ENCODE measurements at places on chromosomes 4 and X.

DNA sequence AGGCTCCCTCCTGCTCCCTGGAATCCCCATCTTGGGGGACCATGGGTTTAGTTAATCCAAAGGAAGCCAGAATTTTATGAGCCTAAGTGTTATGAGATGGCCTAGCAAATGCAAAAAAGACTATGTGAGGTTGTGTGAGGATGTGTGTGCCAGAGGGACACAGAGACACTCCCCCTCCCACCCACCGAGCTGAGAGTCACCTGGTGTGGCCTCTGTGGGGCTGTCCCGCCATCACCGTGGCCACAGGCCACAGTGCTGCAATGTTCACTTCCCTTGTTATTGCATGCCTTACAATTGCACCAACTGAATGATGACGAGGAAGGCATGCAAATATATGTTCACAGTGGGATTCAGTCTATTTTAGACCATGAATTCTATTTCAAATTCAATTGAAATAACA lies 601 bp upstream of the FGFBP2 start:
- no peak for DNase-seq

DNA sequence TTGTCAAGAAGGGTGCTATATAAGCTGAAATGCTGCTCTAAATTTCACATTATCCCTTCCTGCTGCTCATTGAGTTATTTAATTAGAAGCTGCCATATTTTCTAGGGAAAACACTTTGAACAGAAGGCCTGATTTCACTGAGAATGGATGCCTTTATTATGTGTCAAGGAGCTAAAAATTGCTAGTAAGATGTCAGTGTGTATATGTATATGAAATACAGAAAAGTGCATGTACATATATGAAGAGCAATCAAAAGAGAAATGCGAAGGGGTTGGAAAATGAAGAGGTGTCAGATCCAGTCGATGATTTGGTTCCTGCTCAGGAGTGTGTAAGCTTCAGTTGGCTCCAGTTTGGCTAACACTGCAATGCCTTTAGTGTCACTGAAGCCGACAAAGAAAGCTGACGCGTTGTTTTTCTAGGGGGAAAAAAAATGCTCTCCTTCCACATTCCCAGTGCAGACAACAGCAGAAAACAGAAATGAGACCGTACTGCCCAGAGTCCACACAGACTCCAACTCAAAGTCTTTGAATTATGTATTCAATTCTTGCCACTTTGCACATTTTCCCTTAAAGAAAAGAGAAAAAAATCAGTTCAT lies 154.2 kb downstream of the NHS start:
- DNase-seq, result no peak

GRCh38 chr4:123699880-123700771 lies 303.5 kb downstream of the SPRY1 start:
- no peak for DNase-seq

DNA sequence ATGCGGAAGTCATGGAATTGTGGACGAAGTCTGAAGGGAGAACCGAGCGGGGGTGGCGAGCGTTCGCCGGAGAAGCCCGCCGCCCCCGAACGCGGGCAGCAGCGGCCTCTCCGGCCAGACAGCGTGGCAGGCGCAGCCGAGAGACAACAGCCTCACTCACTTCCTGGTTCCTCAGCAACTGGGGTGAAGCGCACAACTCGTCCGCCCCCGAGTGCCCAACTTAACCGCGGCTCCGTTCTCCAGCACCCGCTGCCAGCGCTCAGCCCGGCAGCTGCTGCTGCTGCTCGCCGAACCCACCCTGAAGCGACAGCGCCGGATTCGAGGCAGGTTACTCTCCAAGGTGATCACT lies 68.0 kb downstream of the NOCT start:
- DNase-seq, result peak; percentile 42

- DNase-seq, result no peak
Observed at GRCh38 chr4:25120146-25120940, 39.9 kb downstream of the SEPSECS start.

GRCh38 chrX:47179928-47180255 lies 13.7 kb upstream of the UBA1 start:
- no peak for DNase-seq

- no peak for DNase-seq
Observed at GRCh38 chrX:30373479-30373878, 64.3 kb upstream of the NR0B1 start.

DNA sequence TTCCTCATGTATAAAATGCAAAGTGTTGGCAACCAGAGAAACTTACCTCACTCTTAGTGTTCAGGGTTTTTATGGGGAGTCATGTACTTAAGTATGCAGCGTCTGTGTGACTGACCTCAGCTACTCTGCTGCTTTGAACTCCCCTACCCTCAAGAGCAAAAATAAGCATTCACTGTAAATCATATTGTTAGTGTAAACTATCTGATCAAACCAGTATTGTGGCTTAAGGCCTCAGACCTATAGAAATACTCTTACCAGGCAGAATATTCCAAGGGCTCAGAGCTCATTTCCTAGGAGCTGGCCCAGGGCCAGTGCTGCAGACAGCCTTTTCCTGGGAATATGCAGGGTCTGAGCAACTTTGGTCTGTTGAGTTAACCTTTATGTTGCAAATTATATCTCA lies 453.1 kb downstream of the CCSER1 start:
- DNase-seq, result no peak

DNA sequence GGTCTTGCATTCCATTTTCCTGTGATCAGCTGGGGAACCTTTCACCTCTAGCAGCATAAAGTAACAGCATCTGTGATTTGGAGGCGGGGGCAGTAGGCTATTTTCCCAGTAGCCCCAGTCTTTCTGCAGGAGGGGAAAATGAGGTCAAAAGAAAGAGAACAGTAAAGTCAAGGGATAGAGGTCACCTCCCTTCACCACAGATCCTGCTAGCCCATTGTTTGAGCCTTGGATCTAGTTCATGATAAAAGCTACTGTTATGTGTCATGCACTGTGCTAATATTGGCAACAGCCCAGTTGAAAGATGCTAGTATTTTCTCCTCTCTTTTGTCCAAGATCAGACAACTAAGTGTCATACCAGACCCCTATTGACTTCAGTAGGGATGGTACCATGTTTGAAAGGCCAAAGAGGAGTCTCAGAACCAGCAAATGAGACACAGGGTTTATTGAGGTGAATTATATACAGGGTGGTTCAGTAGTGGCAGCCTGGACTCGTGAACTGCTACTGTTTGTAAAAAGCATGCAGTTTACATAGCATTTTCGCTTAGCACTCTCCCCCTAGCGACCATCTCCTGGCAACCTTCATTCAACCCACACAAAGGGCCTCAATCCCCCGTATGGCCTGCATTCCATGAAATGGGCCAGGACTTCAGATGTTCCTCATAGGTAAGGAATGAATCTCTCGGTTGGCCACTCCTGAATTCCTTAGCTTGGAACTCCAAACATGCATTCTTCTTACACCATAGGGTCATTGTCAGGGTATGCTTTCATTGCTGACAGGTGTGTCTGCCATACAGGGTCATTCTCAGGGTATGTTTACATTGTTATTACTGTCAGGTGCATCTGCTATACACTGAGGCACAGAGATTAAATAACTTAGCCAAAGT lies 170.0 kb upstream of the FRMPD4 start:
- no peak for DNase-seq

DNA sequence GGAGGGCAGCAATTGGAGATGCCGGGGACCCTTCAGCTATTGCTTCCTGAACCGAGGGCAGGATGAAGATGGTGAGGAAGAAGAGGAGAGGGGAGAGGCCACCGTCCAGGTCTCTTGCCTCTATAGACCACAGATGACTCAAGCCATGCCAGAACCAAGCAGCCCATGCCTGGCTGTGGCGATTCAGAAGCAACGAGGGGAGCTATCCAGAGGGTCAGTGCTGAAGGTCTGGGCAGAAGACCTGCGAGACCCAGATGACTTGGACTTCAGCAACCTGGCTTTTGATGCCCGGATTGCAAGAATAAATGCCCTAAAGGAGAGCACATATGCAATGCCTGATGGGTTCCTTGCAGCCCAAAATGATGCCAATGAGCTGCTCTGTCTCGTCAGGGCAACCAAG lies 70.2 kb upstream of the PRPS2 start:
- DNase-seq, result no peak

- no peak for DNase-seq
Observed at GRCh38 chrX:20947411-20947912, 426.8 kb upstream of the CNKSR2 start.

All from HuH-7.5 (cell line).